SW 1271 (cell line): ENCODE measurements at places on chromosomes 7 and 10.

DNA sequence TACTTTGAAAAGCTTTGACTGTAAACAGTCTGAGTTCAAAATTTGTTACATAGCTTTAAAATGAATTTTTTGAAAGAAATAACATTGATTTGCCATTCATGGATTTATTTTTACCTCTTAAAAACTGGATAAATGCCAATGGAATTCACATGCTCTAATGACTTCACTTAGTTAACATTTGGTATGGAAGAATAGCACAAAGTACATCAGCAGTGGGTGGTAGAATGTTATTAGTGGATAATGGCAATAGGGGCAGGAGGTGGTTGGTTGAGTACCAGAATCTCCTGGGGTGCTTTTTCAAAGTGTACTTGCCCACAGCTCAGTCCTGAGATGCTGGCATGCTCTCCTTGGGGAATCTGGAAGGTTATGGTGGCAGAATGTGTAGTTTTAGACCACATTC, 4.7 kb downstream of the PPP1R9A start:
- no peak for DNase-seq

DNA sequence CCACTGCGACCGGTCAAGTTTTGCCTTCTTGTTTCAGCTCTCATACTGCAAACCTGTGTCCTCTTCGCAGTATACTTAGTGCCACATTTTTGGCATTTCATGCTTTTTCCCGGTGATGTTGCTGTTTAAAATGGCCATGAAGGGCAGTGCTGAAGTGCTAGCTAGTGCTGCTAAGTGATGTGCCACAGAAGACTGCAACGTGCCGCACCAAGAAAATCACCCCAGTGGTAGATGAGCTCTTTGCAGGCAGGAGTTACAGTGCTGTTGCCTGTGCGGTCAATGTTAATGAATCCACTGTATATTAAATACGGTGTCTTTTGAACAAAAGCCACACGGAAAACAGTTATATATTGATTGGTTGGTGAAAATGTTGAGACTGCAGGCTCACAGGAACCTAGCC, 120.3 kb downstream of the ANLN start:
- no peak for DNase-seq

DNA sequence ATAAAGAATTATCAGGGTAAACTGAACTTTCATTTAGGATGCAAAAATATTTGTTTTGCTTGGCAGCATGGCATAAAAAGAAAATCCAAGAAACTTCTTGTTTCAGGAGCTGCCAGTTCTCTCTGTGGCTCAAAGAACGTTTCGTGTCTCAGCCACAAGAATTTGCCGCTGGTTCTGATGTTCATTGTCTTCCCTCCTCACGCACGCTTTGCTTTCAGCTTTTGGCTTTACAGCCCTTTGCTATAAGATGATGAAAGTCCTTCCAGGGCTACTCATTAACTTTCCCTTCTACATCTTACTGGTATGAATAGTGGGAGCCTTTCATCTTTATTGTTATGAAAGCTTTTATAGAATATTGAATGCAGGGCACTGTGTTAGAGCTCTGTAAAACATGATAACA, 124.7 kb downstream of the BICC1 start:
- DNase-seq, result no peak

GRCh38 chr7:64946772-64947171, 43.7 kb downstream of the ZNF273 start:
- no peak for DNase-seq
